ENCODE measurements at places on chromosomes 5 and 9.

GRCh38 chr5:123181394-123181801 is 92.4 kb downstream of the PRDM6 start:
- no peak for DNase-seq

DNA sequence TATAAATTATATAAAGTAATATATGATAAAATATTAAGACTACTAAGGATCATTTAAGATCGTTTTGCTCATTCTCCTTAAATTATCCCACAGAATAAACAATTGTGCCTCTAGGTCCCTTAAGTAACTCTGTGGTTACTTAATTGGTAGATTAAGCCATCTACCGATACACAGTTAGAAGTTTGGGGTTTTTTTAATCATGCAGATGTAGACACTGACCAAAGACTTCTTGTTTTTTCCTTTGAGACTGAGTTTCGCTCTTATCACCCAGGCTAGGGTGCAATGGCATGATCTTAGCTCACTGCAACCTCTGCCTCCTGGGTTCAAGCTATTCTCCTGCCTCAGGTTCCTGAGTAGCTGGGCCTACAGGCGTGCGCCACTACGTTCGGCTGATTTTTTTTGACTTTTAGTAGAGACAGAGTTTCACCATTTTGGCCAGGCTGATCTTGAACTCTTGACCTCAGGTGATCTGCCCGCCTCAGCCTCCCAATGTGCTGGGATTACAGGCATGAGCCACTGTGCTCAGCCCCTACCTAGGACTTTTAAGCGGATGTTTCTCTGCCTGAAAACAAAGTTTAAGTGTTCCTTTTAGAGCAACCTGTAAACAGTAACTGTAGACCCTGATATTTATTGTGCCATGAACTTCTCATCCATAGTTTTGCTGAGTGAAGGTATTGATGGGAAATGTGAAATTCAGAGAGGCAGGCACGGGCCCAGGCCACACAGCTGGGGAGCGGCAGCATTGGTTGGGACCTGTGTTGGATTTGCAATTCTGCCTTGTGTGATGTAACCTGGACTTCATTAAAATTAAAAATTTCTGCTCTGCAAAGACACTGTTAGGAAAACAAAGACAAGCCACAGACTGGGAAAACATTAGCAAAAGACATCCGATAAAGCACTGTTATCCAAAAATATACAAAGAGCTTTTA is 11.6 kb downstream of the CEL start:
- DNase-seq: no peak

GRCh38 chr5:179488491-179488890 is 61.9 kb upstream of the RUFY1 start:
- no peak for DNase-seq

DNA sequence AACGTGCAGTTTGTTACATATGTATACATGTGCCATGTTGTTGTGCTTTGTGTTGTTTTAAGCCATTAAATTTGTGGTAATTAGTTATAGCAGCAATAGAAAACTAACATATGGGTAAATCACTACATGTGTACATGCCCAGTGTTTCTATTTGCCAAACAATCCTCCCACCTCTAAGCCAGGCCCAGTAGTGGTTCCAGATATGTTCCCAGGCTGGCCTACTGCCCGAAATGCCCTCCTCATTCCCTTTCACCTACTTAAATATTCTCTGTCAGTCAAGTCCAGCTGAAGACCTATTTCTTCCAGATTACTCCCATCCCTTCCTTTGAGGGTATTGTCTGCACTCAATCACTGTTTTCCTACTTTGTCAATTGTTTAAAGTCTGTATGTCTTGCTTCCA is 24.1 kb upstream of the AGGF1 start:
- DNase-seq: no peak

GRCh38 chr5:140642718-140643117 is 3.5 kb downstream of the TMCO6 start:
- DNase-seq: no peak

DNA sequence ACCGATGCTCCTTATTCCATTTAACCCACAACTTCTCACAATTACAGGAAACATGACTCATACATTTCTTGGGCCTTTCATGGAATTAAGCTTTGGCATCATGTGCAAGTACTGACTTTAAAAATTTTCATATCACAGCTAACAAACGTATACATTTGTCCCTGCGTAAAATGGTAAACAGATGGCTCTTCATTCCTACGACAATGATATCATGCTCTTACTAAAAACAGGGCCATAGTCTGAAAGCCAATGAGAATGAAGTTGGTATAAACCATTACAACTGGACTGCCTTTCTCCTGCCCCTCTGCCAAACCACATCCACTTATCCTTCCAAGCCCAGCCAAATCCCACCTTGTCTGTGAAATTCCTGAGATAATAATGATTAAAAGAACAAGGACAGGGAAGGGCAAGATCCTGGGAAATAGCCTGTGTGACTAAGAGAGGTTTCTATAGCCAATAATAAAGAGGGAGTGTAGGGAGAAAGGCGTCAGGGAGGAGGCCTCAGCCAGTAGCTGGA is 44.9 kb upstream of the ZNF366 start:
- DNase-seq: no peak

- DNase-seq: no peak
These were observed 17.8 kb downstream of the CTNNA1 start for GRCh38 chr5:138770977-138771376.

DNA sequence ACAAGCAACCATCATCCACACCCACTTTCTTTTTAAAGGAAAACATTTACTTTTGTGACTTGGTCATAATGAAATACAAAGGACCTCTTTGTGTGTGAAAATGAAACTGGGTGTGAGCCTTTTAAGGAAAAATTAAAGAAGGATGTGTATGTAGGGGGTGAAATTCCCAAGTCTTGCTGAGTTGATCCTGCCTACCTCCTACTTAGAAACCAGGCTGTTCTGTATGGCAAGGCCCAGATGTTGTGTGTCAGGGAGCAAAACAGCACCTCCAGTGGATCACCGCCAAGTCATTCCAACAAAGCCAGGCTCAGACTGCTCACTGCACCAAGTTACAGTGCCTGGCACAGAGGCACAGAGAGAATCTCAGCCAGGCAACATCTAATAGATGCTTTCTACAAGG is 198.5 kb upstream of the FBN2 start:
- DNase-seq: no peak

GRCh38 chr5:55668356-55668755 is 43.8 kb downstream of the SLC38A9 start:
- no peak for DNase-seq

DNA sequence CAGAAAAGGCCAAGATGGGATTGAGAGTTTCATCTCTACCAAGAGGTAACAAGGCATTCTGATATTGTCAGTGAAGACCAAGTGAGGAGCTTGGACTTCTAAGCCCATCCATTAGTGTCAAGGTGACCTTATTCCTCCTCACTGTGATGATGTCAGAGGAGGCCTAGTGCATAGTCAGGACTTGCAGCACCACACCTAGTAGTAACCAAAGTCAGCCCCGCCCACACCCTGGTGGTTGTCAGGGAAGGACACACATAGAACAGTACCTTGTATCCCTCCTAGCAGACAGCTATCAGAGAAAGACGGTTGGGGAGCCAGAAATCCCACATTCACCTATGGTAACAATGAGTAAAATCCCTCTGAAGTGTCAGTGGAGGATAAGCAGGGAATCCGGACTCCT is 111.7 kb downstream of the AP3B1 start:
- no peak for DNase-seq

GRCh38 chr9:6671416-6671815 is 25.9 kb upstream of the GLDC start:
- DNase-seq: no peak

GRCh38 chr5:55897206-55897894 is 46.2 kb downstream of the IL31RA start:
- DNase-seq: no peak

DNA sequence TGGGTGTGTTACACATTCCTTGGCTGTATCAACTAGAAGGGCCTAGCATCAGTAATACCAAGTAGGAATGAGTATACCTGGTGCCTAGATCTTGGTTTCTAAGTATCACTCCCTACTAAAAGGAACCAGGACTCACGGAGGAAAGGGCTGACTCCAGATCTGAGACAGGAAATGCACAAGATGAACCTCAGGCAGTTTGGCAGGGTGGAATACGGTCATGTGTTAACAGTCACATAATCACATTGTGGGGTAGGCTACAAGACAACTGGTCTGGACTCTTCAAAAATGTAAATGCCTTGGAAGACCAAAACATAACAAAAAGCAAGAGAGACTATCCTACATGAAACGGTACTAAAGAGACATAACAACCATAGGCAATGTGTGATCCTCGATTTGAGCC is 158.8 kb downstream of the CRB2 start:
- no peak for DNase-seq

GRCh38 chr9:130714586-130715110 is 21.1 kb downstream of the EXOSC2 start:
- DNase-seq: no peak

DNA sequence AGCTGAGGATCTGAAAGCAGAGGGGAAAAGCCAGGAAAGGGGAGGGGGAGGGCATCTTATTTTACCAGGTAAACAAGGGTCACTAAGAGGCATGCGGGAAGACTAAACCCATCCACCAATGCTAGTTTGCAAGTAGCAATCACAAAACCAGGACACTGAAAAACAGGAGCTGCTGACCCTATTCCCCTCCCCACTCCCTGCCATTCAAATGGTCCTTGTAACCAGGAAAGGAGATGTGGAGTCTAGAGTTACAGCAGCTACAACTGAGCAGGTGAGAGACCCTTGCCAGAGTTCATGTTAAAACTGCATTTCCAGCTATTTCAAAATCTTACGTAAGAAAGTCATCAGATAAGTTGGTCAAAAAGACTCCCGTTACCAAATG is 85.3 kb upstream of the SIMC1 start:
- DNase-seq: no peak

DNA sequence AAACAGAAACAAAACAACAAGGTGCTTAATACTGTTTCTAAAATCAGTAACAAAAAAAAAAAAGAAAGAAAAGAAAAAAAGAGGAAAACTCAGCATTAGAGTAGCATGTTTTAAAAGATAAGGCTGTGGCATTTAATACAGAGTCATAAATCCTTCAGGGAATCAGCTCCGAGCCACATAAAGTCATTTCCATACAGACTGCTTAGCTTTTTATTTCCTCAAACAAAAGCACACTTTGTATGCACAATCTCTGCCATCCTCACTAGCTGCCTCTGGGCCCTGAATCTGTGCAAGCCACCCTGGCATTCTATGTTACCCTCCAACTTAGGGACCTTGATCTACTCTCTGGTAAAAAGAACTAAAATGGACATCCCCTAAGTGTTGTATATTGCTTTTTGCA is 87.6 kb downstream of the SEMA6A start:
- no peak for DNase-seq

GRCh38 chr9:99820685-99821395 is 845 bp upstream of the NR4A3 start:
- DNase-seq: peak; percentile 21

GRCh38 chr9:124122813-124123462 is 111.4 kb downstream of the LHX2 start:
- no peak for DNase-seq

- DNase-seq: no peak
These were observed 8.4 kb downstream of the TRPC7 start for GRCh38 chr5:136356747-136357469.

GRCh38 chr5:31664566-31664965 is 25.6 kb downstream of the PDZD2 start:
- DNase-seq: no peak

DNA sequence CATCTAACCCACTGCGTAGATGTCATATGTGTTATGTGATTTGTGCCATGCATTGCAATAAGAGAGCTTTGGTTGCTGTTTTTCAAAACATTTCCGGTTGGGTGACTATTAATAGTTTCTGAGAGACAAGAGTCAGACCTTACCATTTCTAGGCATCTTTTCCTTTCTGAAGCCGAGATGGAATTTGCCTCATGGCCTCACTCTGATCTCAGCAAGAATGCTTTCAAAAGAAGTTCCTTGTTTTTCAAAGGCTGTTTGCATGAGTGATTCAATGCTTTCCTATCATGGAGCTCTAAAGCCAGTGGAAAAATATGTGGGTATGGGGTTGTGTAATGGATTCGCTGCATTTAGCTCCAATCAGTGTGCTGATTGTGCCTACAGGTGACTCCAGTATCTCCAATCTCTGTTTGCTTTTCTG is 203.1 kb upstream of the PPP1R2B start:
- DNase-seq: no peak

DNA sequence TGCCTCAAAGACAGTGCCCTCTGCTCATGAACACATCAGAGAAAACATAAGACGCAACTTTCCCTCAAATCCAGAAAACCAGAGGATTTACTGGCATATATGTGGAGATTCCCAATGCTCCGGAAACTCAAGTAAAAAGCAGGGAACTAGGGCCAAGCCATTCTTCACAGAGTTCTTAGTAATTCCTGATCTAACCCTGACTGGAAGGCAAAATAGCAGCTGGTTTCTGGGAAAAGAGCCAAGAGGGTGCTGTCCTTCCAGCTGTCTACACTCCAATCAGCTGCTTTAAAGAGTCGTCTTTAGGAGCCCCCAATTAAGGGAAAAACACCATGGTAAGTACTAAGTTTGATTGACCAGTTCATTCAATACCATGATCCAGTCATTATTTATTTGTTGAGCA is 49.6 kb downstream of the GNA14 start:
- no peak for DNase-seq

DNA sequence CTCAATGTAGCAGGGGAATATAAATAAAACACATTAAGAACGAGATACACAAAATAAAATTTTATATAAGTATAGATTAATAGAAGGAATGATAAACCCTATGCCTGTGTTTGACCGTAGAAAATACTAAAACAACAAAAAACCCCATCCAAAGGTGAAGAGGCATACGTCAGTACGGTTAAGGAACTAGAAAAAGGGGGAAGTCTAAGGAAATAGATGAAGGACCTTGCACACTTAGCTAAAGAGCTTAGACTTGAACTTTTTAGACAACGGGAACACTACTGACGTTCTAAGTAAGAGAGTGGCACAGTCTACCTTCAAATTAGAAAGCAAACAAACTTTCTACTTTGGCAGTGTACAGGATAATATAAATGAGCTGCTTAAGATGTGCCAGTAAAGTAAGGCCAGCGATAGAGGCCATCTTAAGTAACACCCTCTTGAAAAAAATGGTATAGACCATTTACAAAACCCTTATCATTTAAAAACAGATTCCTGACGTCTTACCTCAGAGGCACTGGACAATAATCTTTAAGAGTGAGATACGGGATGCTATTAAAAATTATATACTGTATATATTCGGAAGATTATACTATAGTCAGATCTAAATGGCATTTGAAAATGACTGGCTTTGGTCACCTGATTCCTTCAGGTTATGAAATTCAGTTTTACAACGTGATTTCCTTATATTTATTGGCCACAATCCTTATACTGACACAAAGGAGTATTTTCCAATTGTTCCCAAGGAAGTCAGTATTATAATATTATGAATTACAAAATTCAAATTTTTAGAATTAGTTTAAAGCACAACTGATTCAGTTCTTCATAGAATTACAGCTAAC is 8.5 kb downstream of the PANK3 start:
- DNase-seq: no peak

- DNase-seq: no peak
These were observed 92.3 kb downstream of the FANCC start for GRCh38 chr9:95225076-95225725.

- DNase-seq: no peak
These were observed 27.6 kb downstream of the GFRA3 start for GRCh38 chr5:138246822-138247221.

GRCh38 chr5:75363111-75363510 is 26.1 kb downstream of the HMGCR start:
- no peak for DNase-seq
